ENCODE measurements at places on chromosomes 1 and 21.
A peak's percentile ranks its signal among the peaks of the same experiment; 100 is the strongest.

DNA sequence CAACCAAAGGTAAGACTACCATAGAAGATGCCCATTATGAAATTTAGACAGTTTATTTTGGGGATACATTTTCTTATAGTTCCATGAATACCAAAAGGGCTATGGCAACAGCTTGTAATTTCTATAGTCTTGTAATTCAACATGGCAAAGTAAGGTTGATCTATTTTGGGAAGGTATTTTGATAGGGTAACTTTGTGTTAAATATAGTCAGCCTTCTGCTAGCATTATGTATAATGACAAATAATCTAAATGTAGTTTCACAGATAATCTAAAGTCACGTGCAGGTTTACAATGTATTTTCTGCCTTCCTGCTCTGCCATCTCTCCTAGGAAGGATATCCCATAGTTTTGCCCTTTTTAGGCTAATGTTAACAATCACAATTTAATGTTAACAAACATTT lies 85.9 kb upstream of the DPH5 start:
- no peak for DNase-seq

DNA sequence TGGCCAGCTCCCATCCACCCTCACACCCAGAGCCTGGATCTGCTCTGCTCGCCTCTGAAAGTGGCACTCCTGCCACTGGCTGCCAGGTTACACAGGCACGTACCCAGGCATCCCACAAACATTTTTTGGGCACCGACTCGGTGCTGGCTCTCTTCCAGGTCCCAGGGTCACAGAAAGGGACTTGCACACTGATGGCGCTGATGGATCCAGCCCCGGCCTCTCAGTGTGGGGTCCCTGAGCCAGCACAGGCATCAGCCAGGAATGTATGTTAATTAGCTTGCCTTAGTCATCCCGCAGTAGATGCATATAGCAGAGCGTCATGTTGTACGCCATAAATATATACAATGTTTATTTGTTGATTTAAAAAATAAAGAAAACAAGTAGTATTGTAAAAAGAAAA lies 537.2 kb downstream of the NPHP4 start:
- DNase-seq = no peak

- no peak for DNase-seq
Observed at GRCh38 chr1:232385221-232385620, 244.7 kb downstream of the SIPA1L2 start.

- no peak for DNase-seq
Observed at GRCh38 chr1:245099401-245099800, 55.4 kb upstream of the KIF26B start.

DNA sequence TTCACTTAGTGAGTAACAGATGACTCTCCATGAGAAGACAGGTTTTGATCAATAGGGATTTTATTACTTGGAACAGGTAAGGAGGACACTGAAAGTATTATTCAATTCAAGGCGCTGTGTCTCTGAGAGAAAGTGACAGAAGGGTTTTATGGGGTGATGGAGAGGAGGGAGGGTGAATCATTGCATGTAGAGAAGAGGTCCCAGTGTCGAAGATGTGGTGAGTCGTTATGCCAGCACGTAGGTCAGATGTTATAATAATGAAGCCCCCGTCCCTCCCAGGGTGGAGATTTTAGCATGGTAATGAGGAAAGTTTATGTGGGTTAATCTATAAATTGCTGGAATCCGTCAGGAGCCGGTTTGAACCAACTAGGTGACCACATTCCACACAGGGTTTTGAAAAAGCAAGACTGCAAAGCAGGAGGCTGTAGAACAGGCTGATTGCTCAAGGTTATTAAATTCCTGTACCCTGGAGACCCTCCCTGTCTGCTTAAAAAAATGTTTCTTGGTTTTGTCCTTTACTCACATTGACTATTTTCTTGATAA lies 586.4 kb upstream of the TMPRSS15 start:
- no peak for DNase-seq

GRCh38 chr1:160829766-160830165 lies 32.9 kb downstream of the CD244 start:
- no peak for DNase-seq

- no peak for DNase-seq
Observed at GRCh38 chr1:17056551-17056950, 2.7 kb upstream of the SDHB start.

- no peak for DNase-seq
Observed at GRCh38 chr21:37704751-37705150, 211.5 kb downstream of the KCNJ6 start.

GRCh38 chr1:223674119-223674890 lies 8.8 kb upstream of the CAPN8 start:
- no peak for DNase-seq

DNA sequence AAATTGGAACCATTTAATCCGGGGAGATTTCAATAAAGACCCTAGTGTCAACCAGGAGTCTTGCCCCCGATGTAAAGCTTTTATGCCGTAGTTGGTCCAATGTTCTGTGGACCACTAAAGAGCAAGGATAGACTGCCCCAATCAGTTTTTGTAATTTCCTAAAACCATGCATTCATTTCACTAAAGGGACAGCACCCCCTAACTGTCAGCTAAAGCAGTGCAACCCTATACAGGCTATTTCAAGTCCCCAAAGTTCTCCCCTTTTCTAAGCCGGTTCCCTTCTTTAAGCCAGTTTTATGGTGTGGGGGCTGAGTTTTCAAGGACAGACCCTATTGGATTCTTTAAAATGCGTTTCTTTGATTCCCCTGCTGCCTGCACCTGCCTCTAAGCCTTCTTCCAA lies 12.7 kb upstream of the PDPN start:
- no peak for DNase-seq

DNA sequence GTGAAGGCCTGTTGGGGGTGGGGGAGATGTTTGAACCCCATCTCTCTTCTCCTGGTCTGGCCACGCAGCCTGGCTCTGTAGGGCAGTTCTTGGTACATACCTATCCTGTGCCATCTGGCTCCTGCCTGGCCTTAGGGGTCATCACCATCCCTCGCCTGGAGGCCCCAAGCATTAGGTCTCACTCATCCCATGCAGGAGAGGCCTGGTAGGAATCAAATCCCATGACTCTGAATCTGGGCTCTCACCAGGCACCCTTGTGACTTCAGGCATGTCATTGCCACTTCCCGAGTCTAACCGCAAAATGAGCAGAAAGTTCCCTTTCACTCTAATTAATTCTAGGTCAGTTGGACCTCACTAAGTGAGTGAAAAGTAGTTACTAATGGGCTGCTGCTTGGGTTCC lies 37.2 kb downstream of the ETNK2 start:
- no peak for DNase-seq

DNA sequence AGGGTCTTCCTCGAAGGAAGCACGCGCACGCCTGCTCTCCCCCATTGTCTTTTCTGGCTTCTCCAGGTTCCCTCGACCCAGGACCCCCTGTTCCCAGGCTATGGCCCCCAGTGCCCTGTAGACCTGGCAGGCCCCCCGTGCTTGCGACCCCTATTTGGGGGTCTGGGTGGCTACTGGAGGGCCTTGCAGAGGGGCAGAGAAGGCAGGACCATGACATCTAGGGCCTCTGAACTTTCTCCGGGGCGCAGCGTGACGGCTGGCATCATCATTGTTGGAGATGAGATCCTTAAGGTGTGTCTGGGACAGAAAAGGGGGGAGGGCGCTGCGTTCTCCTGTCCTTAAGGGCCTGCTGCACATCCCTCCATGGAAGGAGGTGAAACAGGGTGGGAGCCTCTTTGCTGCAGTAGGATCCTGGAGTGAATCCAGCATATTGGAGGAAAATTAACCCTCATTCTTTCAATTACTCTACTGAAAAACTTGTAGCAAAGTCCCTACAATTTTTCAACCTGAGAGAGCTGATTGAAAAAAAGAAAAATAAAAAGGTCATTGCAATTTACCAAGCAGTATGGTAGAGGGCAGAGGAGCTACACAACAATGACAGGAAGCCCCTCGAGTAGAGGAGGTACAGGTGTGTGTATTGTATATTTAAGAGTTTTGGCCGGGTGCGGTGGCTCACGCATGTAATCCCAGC lies 777 bp downstream of the FLAD1 start:
- DNase-seq = no peak

GRCh38 chr21:45293726-45294401 lies 6.2 kb upstream of the POFUT2 start:
- DNase-seq = no peak

DNA sequence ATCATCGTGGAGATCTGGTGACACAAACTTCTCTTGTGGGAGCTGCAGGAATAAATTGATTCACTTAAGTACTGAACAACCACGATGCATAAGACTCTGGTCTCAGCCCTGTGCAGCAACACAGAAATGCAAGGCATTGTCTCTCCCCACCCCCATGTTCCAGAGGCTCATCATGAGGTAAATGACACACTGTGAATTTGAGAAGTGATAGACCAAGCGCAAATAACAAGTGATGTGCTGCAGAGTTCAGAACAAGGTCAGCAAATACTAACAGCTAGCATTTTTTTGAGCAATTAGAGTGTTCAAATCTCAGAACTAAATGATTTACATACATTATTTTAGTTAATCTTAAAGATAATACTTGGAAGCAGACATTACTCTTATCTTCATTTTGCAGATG lies 223.7 kb downstream of the SEC16B start:
- no peak for DNase-seq

- no peak for DNase-seq
Observed at GRCh38 chr1:19465650-19466049, 19.7 kb downstream of the CAPZB start.

DNA sequence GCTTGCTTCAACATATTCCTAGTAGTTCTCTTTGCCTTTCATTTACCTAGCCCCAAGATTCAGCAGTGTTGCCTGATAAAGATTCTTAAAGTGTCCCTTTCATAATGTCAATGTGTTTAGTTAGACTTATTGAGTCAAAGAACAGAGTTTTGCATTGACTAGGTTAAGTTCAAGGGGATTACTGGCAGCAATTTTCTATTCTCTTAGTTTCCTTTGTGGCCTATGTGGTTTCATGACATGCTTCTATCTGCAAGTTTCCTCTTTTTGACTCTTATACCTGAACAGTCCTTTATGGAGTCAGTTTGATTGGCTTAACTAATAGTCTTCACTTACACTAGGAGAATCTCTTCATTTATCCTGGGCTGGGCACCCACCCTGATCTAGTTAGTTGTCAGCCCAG lies 151.3 kb downstream of the ADGRL4 start:
- DNase-seq = no peak

GRCh38 chr1:229526695-229527094 lies 18.6 kb upstream of the NUP133 start:
- DNase-seq = no peak

- peak; percentile 29 for DNase-seq
Observed at GRCh38 chr1:10693497-10694273, 102.8 kb downstream of the CASZ1 start.

DNA sequence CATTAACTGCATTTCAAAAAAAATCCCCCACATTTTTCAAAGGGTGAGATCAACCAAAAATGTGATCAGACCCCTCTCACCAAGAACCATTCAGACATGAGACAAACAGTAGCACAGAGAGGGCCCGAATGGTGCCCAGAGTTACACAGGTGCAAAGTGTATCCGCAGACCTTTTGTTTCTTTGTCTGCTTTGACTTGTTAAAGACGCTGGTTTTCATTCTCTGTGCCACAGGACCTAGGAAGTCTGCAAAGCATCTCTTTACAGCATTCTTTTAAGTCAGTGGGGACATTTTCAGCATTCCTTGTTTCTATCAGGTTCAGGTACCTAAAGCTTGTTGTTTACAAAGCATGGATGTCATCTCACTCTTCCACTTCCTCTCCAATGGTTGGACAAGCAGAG lies 87.2 kb upstream of the MAP1LC3C start:
- no peak for DNase-seq

- DNase-seq = no peak
Observed at GRCh38 chr1:108000184-108000583, 35.2 kb upstream of the VAV3 start.

GRCh38 chr21:32666258-32666657 lies 54.1 kb upstream of the CFAP298 start:
- DNase-seq = no peak

DNA sequence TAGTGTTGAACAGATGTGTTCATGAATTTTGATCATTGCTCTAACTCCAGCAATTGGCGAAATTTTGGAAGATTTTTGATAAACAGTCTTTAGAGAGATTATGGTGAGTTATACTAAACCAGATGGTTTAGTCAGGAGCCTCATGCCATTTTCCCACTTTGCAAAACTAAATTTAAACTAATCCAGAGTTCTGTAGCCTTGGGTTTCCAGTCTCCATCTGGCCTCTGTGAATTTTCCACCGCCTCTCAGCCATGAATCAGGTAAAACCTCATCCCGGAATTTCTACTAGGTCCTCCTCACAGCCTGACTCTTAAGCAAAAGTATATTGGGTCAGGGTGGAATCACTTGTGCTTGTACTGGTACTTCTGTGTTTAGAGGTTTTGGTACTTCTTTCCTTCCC lies 44.8 kb downstream of the CLEC20A start:
- DNase-seq = no peak

- no peak for DNase-seq
Observed at GRCh38 chr1:211267204-211267857, 8.2 kb downstream of the RCOR3 start.

DNA sequence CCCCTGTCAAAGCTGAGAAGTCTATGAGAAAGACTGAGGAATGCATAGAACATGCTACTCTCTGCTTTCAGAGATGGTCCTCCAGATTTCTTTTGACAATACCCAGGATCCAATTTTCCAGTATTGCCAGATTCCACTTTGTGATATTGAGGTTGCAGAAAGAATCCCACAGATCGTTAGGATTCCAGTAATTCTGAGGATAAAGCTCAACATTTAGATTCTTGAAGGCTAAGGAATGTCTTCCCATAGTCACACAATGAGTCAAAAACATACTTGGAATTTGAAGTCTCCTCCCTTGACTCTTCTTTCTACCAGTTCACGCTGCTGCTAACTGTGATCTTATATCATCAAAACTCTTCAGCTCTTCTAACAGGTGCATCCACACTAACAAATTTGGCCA lies 57.1 kb downstream of the TNFSF18 start:
- no peak for DNase-seq

DNA sequence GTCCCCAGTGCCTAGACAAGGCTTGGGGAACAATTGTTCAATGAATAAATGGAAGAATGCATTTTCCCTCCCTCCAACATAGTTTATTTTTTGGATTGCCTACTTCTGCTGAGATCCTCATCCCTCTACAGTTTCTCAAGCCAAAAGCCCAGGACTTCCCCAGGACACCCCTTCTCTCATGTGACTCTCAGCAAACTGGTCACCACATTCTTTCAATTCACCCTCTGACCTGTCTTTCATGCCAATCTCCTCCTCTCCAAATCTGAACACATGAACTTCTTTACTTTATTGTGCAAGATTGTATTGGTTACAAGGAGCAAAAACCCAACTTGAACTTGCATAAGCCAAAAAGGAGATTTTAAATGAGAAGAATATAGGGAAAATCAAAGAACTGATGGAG lies 103.2 kb upstream of the JUN start:
- no peak for DNase-seq

- DNase-seq = no peak
Observed at GRCh38 chr1:192747301-192747700, 61.5 kb upstream of the RGS2 start.

DNA sequence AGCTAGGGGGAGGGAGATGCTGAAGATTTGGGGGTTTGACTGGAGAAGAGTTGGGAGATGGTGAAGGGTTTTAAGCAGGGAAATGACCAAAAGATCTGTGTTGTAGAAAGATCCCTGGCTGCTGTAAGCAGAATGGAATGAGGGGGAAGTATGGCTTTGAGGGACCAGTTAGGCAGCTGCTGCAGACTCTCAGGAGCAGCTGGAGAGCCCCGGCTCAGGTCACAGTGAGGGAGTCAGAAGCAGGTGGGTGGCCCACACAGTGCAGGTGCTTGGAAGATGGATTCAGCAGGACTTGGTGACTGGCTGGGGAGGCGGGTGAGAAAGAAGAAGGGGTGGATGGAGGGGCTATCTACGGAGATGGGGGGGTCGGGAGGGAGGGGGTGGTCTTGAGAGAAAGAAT lies 35.7 kb downstream of the EDN2 start:
- DNase-seq = no peak

GRCh38 chr21:22796147-22796546 lies 1797.9 kb downstream of the NCAM2 start:
- DNase-seq = no peak

All from bone marrow (tissue), 2 donors.